ENCODE measurements at places on chromosomes 5 and 9.

DNA sequence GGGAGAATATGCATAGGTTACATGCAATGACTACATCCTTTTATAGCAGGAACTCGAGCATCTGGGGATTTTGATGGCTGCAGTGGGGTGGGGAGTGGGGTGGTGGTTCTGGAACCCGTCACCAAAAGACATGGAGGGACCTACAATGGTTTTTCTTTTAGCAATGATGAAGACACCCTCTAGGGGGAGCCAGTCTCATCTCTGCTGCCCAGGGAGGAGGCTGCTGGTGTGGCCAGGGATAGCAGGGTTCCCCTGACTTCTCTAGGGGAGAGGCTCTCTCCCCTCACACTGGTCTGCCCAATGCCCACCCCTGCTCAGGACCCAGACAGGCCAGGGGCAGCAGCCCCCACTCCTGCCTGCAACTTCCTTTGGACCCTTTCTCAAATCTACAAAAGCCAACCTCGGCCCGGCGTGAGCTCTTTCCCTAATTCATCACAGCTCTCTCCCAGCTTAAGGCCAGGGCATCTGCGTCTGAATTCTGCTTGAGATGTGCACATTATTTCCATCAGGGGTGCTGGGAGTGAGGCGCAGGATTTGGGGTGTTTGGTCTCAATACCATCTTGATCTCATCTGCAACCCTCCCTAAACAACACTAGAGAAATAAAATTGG, 73.6 kb upstream of the RETREG1 start:
- peak; percentile 56 for DNase-seq

GRCh38 chr9:127187231-127187956, 65.0 kb upstream of the ANGPTL2 start:
- no peak for DNase-seq

GRCh38 chr5:58462154-58462553, 2.3 kb upstream of the PLK2 start:
- DNase-seq: no peak

GRCh38 chr9:13569602-13570067, 290.1 kb upstream of the MPDZ start:
- DNase-seq: no peak

DNA sequence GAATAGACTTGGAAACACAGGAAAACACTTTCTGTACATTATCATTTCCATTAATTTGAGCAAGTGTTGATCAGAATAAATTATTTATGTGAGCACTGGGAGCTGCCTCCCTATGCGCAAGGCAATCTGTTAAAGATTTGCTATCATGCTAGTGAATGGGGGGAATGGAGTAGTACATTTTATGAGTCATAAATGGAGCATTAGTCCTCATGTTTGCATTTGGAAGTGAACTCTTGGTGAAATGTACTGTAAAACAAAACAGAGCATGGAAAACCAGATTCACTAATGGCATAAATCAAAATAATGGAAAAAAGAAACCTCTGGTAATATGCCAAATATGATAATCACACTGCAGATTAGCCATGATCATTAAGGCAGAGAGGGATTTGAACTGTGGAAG, 40.5 kb upstream of the TMC1 start:
- no peak for DNase-seq

DNA sequence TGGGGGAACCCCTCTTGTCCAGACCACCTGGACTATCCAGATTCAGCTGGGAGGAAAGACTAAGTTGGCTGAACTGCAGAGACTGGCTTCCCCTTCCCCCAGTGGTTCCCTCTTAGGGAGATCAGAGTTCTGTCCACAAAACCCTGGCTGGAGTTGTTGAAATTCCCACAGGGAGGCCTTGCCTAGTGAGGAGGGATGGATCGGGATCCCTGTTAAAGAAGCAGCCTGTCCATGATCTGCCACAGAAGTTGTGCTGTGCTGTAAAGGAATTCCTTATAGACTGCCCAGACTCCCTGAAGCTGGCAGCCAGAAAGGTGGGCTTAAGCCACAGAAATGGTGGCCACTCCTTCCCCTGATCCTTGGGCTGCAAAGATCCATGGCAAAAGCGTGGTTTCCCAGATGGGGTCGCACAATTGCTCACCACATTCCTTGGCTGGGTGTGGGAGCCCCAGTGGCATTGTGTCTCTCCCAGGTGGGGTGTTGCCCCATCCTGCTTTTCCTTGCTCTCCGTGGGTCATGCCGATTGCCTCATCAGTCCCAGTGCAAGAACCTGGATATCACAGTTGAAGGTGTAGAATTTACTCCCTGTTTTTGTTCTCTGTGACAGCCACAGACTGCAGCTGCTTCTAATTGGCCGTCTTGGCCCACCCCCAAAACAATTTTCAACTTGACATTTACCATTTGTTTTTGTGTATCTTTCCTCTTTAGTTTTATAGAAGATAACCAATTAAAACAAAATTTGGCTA, 342.4 kb downstream of the FGF10 start:
- no peak for DNase-seq

DNA sequence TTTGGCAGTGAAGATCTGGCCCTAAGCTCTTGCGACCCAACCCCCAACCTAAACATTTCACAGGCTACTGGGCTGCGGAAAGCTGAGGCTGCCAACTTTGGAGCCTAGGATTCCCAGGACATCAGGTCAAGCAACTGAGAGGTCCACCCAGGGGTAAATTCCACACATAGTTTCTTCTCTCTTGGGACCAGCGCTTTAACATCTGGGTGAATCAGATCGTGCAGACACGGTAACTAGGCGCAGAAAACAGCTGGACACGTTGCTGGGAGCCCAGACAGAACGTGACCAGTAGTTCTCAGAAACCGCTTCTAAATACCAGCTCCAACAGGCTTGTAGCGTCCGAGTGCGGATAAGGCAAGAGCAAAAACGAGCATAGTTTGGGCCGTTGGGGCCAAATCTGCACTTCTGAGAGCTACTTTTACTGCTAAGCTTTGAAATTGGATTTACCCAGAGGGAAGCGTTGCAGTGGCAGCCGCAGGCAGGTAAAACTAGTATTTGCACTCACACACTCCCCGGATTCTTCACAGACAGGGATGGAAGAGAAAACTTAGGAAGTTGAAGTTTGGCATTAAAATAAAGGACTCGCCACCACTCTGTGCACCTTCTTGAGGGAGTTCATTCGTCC, 11.8 kb downstream of the ITGA1 start:
- DNase-seq: peak; percentile 50

DNA sequence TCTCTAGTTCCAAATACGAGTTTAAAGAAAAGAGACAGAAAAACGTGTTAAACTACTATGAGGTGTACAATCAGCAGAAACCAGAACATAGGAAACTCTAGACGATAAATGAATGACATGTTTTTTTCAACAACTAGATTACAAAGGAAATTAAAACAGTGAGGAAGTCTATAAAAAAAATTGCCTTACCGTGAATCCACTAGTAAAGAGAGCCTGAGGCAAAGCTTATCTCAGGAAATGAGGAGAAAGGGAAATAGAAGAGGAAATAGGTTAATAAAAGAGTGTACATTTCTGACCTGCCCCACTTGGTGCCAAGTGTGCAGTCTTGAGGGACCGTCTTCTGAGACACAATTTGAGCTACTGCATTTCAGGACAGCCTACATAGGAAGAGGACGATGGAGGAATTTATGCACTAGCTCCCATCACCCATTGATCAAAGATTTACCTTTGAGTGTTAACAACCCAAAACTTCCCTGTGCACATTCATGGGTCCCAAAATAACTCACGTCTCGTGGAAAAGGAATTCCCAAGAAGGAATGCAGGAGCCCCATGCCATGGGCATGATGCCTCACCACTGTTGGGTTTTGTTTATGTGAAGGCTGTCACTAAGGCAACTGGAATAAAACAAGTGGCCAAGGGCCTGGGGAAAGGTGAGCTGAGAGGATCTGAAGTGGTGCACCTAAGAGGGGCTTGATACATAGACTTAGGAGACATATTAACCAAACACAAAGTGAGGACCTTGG, 53.6 kb upstream of the SLC1A3 start:
- no peak for DNase-seq

- no peak for DNase-seq
Observed at GRCh38 chr5:106894964-106895363, 775.8 kb downstream of the EFNA5 start.

DNA sequence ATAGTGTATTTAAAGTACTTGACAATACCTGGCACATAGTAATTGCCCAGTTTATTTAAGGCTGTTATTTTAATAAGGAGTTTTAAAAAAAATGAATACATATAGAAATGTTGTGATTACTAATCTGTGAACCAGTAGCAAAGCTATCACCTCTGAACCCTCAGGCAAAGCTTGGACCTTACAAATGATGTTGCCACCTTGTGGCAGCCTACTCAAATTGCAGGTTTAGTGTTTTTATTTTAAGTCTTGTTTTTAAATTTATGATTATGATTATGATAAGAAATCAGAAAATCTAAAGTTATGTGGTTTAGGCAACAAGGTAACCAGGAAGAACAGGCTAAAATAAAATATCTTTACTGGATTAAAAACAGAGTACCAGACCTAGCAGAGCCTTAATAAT, 35.8 kb downstream of the PPARGC1B start:
- no peak for DNase-seq

DNA sequence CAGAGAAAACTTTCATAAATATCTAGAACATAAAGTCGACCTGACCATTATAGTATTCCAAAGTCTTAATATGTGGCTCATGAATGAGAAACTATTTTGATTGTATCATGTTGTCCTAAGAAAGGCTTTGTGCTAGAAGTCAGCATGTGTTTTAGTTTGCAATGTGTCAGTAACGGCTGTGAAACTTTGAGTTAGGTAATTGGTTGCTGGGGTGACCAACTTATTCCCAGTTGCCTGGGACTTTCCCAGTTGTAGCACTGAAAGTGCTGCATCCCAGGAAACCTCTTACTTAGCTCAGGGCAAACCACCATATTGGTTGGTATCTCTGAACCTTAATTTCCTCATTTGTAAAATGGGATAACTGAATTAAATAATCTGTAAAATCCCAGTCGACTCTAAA, 114.6 kb upstream of the SLC12A2 start:
- DNase-seq: no peak

- DNase-seq: peak; percentile 61
Observed at GRCh38 chr5:152349683-152350526, 55.2 kb downstream of the NMUR2 start.

DNA sequence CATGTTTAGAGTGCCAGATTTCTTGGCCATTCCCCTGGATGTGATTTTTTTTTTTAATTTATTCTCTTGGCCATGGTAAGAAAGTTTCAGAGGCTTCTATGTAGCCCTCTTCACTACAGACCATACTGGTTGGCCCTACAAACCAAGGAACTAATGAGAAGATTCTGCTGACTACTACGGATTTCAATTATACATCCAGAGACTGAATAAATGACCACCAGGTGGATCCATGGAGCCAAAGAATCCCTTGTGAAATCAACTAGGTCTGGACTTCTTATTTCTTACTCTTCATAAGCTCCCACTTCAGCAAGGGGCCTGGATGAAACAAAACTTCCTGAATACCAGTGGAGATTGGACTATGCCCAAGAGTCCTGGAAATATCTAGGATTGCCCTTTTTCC, 27.6 kb downstream of the ZNF622 start:
- no peak for DNase-seq

DNA sequence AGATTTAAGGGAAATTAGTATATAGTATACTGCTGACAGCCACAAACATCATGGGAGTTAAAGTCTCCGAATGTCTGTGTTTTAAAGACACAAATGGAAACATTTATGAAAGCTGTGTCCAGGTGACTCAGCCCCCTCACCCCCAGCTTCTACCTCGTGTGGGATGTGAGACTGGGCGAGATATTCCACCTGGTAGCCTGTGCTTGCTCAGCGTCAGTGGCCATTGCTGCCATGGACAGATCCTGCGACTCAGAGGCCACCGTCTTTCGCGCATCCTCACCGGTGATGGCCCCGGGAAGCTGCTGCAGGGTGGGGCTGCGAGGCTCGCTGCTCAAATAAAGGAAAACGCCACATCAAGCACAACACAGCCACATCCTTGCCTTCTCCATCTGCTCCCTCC, 31.2 kb upstream of the EXOC3 start:
- peak; percentile 18 for DNase-seq

- no peak for DNase-seq
Observed at GRCh38 chr5:675871-676698, 17.1 kb downstream of the TPPP start.

- no peak for DNase-seq
Observed at GRCh38 chr9:374736-375135, 160.1 kb downstream of the DOCK8 start.

GRCh38 chr9:128653908-128654307, 2.7 kb downstream of the DYNC2I2 start:
- no peak for DNase-seq

- DNase-seq: no peak
Observed at GRCh38 chr5:40436535-40437237, 243.0 kb upstream of the PTGER4 start.

DNA sequence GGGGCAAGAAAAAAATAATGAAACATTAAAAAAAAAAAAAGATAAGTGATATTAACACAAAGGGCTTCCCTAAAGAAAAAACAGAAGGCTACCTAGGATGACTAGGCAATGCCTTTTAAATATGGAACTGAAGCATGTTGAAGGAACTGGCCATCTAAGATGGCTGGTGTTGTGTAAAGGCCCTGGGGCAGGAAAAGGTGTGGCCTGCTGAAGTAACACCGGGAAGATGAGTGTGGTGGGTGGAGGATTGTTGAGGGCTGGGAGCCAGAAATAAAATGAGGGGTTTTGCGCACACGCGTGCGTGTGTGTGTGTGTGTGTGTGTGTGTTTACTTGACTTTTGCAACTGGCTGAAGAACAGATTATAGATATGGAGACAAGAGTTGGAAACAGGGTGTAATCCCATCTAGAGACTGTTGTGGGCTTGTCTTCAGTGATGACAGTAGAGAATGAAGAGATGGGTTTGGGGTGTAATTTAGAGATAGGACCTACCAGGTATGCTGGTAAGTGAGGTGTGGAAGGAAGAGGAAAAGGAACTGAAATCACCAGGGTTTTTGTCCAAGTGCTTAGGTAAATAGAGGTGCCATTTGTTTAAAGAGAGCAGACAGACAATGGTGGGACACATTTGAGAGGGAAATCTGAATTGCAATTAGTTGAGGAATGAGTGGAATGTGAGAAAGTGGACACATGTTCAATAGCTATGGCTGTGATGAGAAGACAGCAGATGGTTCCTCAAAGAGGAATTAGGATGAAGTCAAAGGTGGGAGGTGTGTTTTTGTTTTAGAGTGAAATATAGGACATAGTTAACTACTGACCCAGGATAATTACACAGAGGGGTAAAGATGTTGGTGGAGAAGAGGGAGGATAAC, 33.9 kb downstream of the RAD23B start:
- DNase-seq: no peak

- no peak for DNase-seq
Observed at GRCh38 chr5:96729156-96729555, 67.0 kb downstream of the CAST start.

Measured in WTC11 (cell line).